ENCODE measurements at places on chromosomes 2 and 18. TPM values are rescaled to one million over a fixed set of nuclear protein-coding genes. Genes with fewer than 3 reads are reported as not detected.

Gene ARHGAP28
- 15.5 TPM for total RNA-seq

DNA sequence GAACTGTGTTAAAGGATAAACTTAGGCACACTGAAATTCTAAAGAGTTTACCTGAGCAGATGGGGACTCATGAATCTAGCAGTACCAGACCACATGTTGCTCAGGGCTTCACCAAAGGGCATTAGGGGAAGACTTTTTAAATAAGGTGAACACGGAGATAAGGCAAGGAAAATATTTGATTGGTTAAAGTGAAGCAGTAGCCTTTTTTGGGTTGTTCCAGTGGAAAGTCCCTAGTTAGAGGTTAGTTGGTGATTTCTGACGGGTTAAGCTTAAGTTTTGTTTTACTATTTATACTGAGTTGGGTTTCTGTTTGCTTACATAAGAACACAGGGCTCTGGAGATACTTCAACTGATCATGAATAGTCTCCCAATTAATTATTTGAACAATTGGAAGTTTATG is 722.5 kb downstream of the SOCS6 start:
- DNase-seq = no peak

GRCh38 chr18:13984080-13984479 is 68.7 kb upstream of the MC2R start:
- no peak for DNase-seq

DNA sequence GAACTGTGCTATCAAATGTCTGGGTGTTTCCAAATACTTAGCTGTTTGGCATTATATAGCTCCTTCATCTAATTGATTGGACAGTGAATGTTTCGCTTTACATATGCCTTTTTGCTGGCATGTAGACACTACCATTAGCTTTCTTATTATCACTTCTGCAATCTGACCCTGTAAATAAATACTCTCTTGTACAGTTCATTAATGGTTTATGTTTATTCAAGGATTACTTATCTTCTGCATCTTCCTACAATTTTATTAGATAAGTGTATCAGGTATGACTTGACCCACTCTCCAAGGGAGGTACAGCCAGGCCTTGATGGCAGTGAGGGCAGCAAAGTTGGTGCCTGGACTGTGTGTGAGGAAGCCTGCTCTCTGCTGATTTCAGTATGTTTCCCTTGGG is 614.1 kb upstream of the SETBP1 start:
- DNase-seq = no peak

Gene CHRND
- 7.1 TPM for total RNA-seq

GRCh38 chr2:36413218-36413617 is 57.6 kb downstream of the CRIM1 start:
- peak; percentile 35 for DNase-seq

- no peak for DNase-seq
Measured at GRCh38 chr2:10225291-10226037, 77.2 kb upstream of the HPCAL1 start.

DNA sequence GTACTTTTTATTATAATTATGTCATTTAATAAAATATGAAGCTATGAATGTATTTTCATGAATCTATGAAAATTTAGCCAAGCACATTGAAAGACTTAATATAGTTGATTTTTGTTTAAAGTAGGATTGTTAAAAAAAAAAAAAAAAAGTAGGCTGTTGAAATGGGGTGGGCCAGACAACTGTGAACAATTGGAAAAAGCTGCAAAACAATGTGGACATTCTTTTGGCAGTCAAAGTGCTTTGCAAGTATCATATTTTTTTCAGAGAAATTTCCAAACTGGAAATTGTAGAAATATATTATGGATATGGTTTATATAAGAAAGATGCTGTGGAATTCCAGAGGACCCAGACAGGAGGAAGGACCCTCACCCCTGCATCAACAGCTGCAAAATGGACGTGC is 82.1 kb downstream of the ETAA1 start:
- no peak for DNase-seq

DNA sequence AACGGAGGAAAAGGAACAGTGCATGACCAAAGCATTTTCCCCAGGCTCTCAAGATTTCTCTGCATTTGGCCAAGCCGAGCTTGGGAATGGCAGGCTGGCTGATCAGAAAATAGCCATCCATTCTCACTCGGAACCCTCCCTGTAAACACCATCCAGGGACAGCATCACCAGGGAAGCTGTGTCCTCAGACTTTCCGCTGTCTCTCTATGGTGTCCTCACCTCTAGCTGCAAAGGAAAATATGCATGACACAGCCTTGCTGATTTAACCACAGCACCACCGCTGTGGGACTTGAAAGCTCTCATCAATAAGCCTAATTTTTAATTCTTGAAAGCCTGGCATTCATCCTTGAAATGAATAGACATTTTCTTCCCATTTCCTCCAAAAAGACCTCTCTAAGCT is 311.7 kb downstream of the EIPR1 start:
- DNase-seq = no peak

Gene ASPRV1
- total RNA-seq = not detected

DNA sequence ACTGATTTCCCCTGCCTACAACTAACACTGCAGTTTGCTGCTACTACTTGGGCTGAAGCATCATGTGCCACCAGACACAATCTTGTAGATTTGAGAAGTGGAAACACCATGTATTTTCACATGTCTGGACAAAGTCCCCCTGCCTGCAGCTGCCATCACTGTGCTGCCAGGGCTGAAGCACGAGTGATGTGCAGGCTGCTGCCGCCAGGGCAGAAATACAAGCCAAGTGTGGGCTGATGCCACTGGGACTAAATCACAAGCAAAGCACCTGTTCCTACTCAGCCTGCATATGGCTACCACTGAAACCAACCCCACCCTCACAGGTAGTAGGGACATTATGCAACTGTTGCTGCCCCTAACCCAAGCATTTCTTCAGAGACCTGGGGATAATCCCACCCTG is 179.5 kb upstream of the SLC35G4 start:
- no peak for DNase-seq

DNA sequence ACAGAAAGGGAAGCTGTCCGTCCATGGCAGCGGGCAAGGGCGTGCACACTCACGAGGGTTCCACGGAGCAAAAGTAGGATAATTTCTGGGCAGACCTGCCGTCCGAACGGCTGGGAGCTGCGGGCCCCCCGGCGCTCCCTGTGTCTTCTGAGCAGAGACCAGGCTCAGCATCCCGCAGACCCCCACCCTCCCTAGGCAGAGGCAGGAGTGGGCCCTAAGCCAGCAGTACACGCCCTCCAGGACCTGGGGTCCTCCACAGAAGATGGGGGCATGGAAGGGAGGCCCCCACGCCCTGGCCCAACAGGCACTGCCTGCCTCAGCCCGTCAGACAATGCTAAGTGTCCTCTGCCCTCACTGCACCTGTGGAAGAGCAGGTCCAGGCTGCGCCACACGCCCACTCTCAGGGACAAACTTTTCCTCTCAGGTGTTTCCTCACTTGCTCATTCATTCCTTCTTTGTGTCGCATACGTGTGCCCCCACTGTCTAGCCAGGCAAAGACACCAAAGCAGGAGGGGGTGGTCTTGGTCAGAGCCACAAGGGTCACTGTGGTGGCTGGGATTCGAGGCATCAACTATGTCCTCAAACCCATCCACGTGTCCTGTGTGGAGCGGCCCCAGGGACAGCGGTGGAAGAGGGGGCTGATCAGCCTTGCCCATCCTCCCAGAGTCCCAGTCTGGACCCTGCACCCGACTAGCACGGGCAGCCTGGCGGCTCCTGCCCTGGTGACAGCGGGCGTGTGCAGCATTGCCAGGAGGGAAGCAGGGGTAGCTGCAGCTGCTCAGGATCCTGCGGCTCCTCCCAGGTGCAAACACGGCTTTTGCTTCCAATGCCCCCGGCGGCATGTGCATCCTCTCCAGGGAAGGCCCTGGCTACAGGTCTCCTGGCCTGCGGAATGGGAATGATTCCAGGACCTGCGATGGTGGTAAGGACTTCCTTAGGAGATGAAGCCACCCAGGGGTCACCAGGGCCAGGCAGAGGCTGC is 2.4 kb upstream of the GPC1 start:
- DNase-seq = no peak

GRCh38 chr2:8309131-8309530 is 372.7 kb upstream of the ID2 start:
- DNase-seq = no peak

DNA sequence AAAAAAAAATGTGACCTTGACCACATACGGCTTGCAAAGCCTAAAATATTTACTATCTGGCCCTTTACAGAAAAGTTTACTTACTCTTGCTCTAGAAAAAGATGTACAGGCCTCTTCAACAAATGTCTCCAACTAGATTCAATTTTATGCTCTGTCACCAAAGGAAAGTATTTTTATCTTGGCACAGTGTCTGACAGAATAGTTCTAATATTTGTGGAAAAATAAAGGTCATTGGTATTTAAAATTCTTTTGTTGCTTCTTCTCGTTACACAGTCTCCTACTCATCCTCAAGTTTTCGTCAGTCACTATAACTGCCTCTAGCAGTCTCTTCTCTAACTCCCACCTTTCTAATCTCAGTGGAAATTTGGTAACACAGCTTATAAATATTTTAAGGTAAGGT is 1.4 kb downstream of the RBKS start:
- DNase-seq = no peak

DNA sequence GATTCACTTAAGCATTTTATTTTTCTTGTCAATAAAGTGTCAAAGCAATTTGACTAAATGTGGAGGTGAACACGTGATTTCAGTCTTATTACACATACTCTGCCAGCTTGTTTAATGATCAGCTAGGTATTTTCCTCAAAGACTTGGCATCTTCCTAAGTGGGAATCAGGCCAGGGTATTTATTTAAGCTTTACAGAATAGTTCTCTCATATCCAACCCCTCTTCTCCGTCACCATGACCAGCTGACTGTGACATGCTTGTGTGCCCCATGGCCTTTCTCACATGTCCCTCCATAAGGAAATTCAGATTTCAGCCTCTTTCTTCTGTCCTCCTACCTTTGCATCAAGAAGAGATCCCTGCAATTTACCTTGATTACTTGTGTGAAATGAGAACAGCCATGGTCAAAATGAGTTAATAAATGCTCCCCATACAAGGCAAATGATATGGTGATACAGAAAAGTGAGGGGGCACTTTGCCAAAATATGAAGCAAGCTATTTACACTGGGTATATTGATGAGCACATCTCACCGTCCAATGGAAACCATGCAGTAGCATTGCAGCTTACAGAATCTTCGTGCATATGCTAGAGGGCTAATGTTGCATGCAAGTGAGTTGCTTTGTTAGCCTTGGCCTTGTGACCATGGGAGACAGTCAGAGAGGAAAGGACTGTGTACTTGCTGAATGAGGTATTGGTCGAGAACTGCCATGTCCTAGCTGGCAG is 202.2 kb downstream of the RNF152 start:
- DNase-seq = no peak

GRCh38 chr18:21112140-21112473 is 494 bp upstream of the ROCK1 start:
- DNase-seq = no peak

DNA sequence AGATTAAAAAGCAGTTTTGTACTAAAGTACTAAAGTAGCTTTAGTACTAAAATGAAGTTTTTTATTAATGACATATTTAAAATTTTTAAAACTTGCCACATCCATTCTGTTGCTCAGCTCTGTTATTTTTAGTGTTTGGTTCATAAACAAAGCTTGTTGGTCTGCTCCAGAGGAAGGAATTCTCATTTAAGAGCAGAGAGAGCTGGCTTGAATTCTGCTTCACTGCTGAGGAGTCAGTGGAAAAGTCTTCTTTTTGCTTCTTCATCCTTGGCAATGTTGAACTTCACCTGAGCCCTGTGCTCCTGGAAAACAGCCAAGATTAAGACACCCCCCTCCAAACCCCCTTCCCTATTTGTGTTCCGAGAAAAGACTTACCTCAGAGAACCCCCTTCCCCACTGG is 40.6 kb downstream of the TMEM87B start:
- DNase-seq = no peak

DNA sequence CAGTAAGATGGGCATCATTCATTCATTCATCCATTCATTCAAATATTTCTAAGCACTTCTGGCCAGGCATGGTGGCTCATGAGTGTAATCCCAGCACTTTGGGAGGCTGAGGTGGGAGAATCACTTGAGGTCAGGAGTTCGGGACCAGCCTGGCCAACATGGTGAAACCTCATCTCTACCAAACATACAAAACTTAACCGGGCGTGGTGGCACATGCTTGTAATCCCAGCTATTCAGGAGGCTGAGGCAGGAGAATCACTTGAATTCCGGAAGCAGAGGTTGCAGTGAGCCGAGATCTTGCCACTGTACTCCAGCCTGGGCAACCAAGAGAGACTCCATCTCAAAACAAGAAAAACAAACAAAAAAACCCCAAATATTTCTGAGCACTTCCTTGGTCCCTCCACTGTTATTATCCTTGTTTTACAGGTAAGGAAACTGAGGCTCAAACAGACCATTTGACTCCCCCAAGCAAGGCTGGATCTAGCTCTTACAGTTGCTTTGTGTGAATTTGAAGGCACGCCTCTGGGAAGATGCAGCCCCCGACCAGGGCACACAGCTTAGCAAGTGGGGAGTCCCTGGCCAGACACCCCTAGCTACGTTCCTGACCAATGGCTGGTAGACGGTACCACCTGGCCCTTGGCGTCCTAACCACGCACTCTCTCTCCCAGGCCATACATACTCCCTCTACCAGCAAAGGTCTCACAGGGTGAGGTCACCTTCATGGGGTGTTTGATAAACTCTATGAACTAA is 50.6 kb upstream of the ODC1 start:
- no peak for DNase-seq

Gene NDUFS1
- 134 TPM for total RNA-seq

Gene DYNAP
- total RNA-seq = not detected

DNA sequence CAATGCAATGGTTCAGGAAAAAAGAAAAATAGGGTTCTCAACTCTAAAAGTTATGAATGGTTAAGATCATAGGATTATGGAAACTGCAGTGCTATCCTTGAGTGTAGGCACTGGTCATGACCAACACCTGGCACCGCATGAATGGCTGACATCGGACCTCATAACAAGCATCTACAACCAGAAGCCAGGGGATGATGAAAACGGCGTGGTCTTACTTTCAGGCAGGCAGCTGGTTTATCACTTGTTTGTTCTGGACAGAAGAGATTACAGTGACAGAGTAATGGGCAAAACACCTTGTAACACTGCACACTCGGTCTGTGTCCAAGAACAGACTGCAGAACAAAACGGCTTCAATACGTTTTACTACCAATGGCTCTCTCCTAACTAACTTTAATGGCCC is 132.8 kb downstream of the STK39 start:
- no peak for DNase-seq

Gene COL5A2
- total RNA-seq = 187 TPM

DNA sequence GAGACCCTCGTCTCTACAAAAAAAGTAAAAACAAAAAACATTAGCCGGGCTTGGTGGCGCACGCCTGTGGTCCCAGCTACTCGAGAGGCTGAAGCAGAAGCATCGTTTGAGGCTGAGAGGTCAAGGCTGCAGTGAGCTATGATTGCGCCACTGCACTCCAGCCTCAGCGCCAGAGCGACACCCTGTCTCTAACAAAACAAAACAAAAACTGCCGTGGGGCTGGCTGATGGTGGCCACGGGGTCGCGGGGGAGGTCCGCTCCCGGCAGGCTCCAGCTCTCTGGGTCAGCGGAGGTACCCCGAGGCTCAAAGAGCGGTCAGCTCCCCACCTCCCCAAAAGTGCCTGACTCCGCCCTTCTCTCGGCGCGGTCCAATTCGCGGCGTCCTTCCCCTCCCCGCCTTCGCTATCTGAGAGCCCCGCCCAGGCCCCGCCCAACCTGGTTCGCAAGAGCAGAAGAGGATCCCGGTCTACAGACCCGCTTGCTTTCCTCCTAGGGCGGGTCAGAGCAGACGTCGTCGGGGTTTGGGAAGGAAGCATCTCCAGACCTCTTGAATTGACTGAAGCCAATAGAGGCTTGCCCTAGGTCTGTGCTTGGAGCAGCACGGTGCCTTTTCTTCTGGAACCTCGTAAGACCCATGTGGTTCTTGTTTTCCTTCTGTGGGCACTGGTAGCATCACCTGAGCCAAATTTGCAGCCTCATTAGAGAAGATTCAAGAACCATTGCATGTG is 7.8 kb downstream of the RAX start:
- DNase-seq = no peak

Gene CCDC141
- total RNA-seq = 3.7 TPM
